ENCODE measurements at places on chromosomes 12 and 14. TPM values are rescaled to one million over a fixed set of nuclear protein-coding genes. Genes with fewer than 3 reads are reported as not detected.
A peak's percentile ranks its signal among the peaks of the same experiment; 100 is the strongest.

DNA sequence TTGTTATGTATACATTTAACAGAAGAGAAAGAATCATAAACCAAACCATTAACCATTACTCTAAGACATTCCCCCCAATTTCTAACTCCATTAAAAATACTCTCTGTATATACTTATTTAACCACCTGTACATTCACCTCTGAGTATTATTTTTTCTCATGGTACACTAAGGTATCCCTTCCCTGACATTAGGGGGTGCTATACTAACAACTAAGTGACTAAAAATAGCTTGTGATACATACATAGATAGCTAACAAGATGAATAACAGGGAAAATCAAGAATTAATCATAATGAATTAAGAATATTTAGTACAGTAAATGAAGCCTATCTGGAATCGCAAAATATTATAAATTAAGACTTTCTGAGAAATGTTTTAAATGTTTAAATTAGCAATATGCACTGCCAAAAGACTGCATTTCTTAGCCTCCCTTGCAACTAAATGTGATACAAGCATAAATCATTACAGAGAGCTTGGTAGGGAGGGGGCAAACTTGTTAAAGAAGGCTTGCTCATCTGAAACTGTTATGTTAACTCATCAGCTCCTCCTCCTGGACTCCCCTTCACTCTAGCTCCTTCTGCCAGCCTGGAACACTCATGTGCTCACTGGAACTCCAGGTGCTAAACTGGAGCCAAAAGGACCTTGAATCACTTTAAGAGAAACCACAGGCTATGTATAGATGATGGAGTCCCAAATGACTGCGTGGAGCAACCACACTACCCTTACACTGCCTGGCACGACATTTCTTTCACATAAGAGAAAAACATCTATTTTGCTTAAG, 14.9 kb downstream of the C2CD5 start:
- no peak for DNase-seq

GRCh38 chr12:118520214-118521035, 144.1 kb downstream of the SUDS3 start:
- DNase-seq, result no peak

DNA sequence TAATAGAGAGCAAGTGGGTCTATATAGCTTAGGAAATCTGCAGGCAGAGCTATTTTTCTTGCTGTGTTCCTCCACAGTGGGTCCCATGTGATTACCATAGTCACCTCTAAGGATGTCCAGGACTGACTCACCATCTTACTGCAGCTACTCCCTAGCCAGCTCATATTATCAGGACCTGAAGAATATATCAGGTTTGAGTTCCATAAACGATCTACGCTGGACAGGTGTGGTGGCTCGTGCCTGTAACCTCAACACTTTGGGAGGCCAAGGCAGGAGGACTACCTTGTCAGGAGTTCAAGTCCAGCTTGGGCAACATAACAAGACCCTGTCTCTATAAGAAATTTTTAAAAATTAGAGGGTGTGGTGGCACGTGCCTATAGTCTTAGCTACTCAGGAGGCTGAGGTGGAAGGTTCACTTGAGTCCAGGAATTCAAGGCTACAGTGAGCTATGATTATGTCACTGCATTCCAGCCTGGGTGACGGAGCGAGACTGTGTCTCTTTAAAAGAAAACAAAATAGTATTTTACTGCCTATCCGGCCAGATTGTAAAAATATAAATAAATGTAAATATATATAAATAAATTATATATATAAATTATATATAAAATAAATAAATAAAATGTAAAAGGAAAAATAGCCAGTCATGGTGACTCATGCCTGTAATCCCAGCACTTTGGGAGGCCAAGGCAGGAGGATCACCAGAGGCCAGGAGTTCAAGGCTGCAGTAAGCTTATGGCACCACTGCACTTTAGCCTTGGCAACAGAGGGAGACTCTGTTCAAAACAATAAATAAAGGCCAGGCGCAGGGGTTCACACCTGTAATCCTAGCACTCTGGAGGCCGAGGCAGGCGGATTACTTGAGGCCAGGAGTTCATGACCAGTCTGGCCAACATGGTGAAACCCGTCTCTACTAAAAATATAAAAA, 6.9 kb upstream of the SPRYD4 start:
- DNase-seq, result no peak

- no peak for DNase-seq
These were observed 130.4 kb downstream of the SLC2A13 start for GRCh38 chr12:39975374-39975918.

GRCh38 chr12:104627990-104628830, 171.5 kb downstream of the CHST11 start:
- DNase-seq, result no peak

ADCY4 gene
- total RNA-seq, result 1.5 TPM

DNA sequence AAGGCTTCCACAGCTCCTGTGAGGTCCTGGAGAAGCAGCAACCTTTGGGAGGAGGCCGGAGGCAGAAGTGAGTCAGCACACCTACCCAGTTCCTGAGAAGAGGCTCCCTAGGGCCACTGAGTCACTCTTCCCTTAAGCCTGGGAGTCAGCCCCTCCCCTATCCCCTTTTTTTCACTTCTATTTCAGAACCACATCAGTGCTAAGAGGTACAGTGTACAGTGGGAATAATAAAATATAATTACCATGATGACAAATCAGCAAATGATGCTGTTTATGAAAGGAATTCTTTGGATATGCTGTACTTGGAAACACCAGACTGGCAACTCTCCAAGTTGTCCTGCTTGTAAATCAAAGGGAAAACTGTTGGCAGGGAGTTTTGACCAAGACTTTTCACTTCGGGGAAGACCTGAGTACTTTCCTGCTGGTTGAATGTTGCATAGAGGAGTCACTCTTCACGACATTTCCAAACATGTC, 7.8 kb upstream of the TBPL2 start:
- DNase-seq, result no peak

- DNase-seq, result no peak
These were observed 34.0 kb downstream of the ERO1A start for GRCh38 chr14:52661314-52661713.

DNA sequence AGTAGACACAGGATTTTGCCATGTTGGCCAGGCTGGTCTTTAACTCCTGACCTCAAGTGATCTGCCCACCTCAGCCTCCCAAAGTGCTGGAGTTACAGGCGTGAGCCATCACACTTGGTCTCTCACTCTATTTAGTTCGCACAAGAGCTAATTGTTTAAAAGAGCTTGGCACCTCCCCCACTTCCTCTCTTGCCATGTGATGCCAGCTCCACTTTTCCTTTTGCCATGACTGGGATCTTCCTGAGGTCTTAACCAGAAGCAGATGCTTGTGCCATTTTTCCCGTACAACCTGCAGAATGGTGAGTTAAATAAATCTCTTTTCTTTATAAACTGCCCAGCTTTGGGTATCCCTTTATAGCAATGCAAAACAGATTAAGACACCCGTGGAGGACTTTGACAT, 200.1 kb upstream of the FRMD6 start:
- DNase-seq, result no peak

GRCh38 chr12:94095618-94096017, 52.8 kb upstream of the PLXNC1 start:
- DNase-seq, result no peak

- peak; percentile 47 for DNase-seq
These were observed at the start of gene PPP1R36 for GRCh38 chr14:64549791-64550620. TSS of gene PPP1R36 (plus strand) at chr14:64549961. CDS start at chr14:64549998, 37 bp downstream.

DNA sequence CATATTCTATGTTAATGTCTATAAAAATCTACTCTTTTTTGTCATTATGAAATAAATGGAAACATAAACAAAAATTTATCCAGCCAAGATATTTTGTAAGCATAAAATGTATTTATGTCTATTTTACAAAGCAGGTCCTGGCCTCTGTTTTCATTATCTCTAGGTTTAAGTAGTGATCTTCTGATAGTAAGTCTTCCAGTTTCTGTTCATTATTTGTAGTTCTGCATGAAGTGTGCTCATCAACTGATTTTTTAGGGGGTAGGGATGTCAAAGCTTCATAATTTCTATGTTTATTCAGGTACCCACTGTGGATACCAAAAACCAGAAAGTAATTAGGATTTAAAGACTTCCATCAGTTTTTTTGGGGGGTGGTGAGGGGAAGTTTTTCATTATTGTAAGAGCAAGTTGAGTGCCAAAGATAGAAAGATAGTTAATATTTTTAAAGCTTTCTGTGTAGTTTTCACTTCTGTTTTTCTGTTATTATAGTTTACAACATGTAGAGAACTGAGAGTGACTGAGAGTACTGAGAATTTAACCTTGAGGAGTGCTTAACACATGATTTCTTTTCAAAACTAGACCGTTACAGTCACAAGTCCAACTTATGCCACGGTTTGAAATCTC, 30.6 kb upstream of the LMO3 start:
- DNase-seq, result no peak

GRCh38 chr14:70366911-70367310, 7.4 kb upstream of the COX16 start:
- DNase-seq, result no peak

CRIP2 gene
- not detected for total RNA-seq

GRCh38 chr12:16610743-16611142, 4.8 kb upstream of the LMO3 start:
- DNase-seq, result no peak

- peak; percentile 46 for DNase-seq
These were observed 8.5 kb downstream of the RARG start for GRCh38 chr12:53223389-53224060.

DNA sequence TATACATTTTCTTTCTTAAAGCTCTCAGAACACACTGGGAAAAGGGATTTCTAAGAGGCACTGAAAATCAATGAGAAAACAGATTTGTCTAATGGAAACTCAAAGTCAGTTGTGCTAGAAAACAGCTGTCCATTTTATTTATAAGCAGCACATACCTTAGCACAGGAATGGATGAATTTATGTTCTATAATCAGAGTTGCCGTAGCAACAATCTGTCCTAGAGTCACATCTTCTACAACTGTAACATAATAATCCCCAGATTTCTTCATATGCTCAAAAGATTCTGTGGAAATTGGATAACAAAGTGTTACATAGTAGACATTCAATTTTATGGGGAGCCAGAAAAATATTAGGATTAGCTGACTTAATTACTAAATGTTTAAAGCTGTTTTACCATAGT, 9.8 kb downstream of the GNPNAT1 start:
- DNase-seq, result no peak

KITLG gene
- not detected for total RNA-seq

GRCh38 chr12:62913380-62913779, 21.6 kb downstream of the PPM1H start:
- no peak for DNase-seq

DNA sequence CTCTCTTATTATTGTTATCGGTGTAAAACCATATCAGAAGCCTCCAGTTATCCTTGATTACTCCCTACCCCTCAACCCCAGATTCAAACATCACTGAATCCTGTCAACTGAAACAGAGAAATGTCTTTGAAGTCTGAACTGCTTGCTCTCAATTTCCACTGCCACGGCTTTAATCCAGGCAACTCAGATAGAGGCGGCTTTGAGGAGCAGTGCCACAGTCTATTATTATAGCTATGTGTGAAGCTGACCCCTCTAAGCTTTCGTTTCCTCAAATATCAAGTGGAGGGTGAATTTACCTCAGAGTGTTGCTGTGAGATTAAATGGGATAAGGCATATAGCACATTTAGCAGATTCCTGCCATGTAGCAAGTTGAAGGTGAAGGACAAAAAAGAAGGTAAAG, 49.0 kb upstream of the PDE3A start:
- DNase-seq, result no peak

DNA sequence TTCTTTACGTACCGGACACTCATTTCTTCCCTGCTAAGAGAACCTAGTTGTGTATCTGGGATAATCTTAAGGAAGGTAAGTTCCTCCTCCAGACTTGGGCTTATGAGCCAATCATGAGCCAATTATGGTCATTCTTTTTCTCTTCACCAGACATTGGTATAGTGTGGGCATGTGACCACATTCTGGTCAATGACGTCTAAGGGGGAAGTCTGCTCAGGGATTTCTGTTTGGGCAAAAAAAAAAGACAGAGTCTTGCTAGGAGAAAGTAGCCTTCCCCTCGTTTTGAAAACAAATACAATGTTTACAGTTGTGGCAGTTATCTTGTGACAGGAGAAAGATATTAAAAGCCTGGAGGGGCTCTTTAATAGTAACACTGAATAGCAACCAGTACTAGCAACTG, 20.1 kb upstream of the PLXNC1 start:
- DNase-seq, result no peak

BORCS5 gene
- total RNA-seq, result 32.9 TPM

ALG10 gene
- total RNA-seq, result 20.3 TPM

GRCh38 chr12:82672811-82673495, 13.8 kb upstream of the TMTC2 start:
- DNase-seq, result no peak

C14orf39 gene
- total RNA-seq, result not detected

GRCh38 chr12:122672515-122672914, 30.6 kb downstream of the HCAR2 start:
- DNase-seq, result no peak

DNA sequence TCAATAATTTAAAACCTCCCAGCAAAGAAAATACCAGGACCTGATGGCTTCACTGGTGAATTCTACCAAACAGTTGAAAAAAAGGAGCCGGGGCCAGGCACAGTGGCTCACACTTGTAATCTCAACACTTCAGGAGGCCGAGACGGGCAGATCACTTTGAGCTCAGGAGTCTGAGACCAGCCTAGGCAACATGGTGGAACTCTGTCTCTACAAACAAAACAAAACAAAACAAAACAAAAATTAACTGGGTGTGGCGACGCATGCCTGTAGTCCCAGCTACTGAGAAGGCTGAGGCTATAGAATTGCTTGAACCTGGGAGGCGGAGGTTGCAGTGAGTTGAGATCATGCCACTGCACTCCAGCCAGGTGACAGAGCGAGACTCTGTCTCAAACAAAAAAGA, 13.7 kb upstream of the TROAP start:
- DNase-seq, result no peak

- DNase-seq, result no peak
These were observed 2.0 kb upstream of the EMP1 start for GRCh38 chr12:13194401-13195110.

DNA sequence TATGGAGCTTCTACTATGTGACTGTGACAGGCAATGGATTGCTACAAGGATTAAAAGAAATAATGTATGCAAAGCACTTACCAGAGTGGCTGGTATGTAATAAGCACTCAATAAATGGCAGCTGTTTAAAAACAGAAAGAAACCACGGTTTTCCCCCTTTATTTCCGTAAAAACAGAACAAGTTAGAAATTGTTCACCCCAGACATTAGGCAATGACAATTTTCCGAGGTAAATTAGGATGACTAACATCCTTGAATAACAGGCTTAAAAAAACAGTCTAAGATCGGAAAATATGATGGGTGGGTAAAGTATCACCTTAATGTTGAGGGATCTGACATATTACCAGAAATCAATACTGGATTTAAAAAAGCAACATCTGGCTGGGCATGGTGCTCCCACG, 20.9 kb upstream of the CNIH1 start:
- DNase-seq, result no peak

DNA sequence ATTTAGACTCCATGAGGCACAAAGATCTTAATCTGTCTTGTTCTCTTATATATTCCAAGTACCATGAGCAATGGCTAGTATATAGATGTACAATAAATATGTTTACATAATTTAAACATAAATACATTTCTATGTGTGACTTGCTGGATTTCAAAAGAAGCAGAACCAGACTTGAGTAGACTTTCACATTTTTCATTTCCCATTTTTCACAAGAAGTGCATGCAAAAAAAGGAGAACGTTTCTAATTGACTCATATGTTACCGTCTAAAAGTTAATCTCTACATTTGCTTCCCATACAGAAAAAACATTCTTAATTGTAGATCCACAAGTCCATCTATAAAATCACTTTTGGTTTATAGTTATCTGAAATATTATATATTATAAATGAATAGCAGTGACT, 256.5 kb upstream of the USP15 start:
- no peak for DNase-seq

BRI3BP gene
- total RNA-seq, result 22.1 TPM

MYH6 gene
- total RNA-seq, result not detected
